ENCODE measurements at places on chromosomes 12 and 14. TPM values are rescaled to one million over a fixed set of nuclear protein-coding genes. Genes with fewer than 3 reads are reported as not detected.

DNA sequence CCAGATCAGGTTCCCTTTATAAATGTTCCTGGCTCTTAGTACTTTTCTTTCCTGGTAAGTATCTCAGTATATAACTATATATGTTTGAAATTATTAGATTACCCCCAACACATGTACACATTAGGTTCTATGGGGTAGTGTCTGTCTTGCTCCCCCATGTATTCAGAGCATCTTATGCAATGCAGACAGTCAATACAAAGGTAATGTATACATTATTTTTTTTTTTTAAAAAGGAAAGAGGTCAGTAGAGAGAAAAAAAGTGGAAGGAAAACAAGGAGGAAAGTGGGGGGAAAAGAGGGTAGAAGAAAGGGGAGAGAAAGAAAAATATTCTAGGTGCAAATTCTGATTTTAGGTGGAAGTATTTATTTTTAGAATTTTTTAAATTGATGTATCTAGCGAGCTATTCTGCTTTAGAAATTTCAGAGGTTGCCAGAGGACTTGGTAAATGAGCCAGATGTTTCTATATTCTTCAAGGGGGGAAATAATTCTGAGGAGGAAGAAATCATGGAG lies 157.9 kb downstream of the STXBP6 start:
- DNase-seq = no peak

The IL22 gene
- total RNA-seq = not detected

DNA sequence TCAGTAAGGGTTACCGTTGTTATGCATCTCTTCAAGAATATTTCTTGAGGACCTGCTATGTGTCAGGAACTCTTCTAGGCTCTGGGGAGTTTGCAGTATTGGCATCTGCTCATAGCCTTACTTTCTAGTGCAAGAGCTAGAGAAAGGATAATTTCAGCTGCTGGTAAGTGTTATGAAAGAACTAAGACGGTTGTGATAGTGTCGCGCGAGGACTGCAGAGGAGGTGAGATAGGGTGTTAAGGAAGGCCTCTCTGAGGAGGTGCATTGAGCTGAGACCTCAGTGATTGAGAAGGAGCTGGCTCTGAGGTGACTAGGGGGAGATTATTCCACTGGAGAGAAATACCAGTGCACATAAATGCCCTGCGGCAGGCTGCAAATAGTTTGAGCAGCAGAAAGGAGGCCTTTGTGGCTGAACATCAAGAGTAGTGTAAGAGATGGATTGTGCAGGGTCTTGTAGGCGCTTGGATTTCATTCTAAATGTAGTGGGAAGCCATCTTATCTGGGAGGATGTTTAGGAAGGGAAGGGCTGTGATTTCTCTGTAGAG lies 824 bp downstream of the DDX55 start:
- no peak for DNase-seq

The ZDHHC22 gene
- total RNA-seq = not detected

GRCh38 chr12:131836193-131836592 lies 8.0 kb downstream of the MMP17 start:
- DNase-seq = no peak

- no peak for DNase-seq
Observed at GRCh38 chr14:77908847-77909246, 108.9 kb downstream of the ADCK1 start.

The GLIPR1L1 gene
- total RNA-seq = 1.0 TPM

DNA sequence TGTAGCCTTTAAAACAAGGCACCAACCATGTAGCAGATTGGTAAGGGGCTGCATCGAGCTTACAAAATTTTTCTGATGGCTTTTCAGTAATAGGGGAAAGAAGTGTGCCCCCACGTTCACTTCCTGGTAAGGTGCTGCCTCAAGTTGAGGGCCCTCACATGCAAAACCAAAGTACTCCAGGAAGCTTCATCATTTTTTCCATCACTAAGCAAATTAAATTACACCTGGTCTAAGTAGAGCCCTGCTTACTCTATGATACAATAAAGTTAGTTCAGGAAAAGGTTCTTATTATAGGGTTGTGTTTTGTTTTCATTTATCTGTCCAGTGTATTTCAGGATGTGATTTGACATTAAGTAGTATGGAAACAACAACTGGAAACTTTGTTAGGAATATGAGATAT lies 15.0 kb upstream of the AKAP5 start:
- no peak for DNase-seq

- no peak for DNase-seq
Observed at GRCh38 chr14:74583689-74584434, 28.2 kb downstream of the LTBP2 start.

The PKP2 gene
- 28.0 TPM for total RNA-seq

DNA sequence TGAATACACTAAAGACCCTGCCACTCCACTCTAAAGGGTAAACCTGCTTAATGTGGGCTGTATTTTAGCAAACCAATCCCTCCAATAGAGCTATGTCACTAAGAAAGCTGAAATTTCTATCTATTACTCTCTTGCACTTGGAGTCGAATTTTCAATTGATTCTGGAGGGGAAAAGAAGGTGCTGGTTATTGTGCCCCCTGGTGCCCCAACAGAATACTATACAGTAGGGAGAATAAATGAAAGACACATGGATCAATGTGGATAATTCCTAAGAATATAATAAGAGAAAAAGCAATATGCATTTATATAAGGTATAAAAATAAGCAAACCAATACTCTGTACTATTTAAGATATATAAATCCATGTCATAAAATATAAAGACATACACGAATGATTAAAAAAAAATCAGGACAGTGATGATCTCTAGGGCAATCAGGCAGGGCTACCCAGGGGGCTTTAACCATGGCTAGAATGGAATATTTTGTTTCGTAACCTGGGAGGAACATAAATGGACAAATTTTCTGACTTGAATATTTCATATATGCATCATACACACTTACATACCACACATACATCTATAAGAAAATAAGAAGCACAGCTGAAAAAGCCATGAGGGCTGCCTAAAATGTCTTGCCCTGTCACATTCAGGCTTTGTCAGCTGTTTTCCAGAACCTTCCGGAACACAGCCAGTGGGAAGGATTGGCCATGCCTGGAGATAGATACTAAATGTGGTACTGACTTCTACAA lies 54.4 kb downstream of the EFCAB11 start:
- DNase-seq = no peak

- no peak for DNase-seq
Observed at GRCh38 chr14:89667983-89668382, 250.9 kb upstream of the FOXN3 start.

- DNase-seq = no peak
Observed at GRCh38 chr14:104085032-104085888, at the start of gene ASPG. Gene ASPG (plus strand): TSS chr14:104085700. CDS start chr14:104085771, 71 bp downstream.

The METTL1 gene
- 14.3 TPM for total RNA-seq

- no peak for DNase-seq
Observed at GRCh38 chr12:100243137-100243536, 23.7 kb downstream of the DEPDC4 start.

DNA sequence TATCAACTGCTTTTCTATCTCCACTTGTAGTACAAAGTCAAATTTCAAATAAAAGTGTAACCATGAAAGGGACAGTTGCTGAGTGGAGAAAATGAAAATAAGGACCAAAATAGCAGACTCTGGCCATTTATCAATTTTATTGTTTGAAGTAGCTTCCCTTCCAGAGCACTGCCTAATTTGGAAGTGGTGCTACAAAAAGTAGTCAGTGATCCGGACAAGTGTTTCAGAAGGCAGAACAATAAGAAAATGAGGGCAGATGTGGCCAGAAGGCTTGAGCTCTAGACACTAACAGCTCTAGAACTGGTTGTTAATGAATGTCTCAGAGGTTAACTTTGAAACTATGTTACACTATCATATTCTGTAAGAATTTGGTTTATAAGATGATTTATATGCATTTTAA lies 48.9 kb downstream of the ABCC9 start:
- no peak for DNase-seq

The RAB15 gene
- total RNA-seq = 17.5 TPM

- no peak for DNase-seq
Observed at GRCh38 chr12:63822352-63822751, 22.1 kb upstream of the SRGAP1 start.

- DNase-seq = no peak
Observed at GRCh38 chr12:104951759-104952509, 6.2 kb downstream of the SLC41A2 start.

GRCh38 chr12:66453844-66454243 lies 151.6 kb downstream of the HELB start:
- no peak for DNase-seq

The AICDA gene
- total RNA-seq = not detected

- DNase-seq = no peak
Observed at GRCh38 chr14:54597795-54598443, 31.0 kb downstream of the SAMD4A start.

DNA sequence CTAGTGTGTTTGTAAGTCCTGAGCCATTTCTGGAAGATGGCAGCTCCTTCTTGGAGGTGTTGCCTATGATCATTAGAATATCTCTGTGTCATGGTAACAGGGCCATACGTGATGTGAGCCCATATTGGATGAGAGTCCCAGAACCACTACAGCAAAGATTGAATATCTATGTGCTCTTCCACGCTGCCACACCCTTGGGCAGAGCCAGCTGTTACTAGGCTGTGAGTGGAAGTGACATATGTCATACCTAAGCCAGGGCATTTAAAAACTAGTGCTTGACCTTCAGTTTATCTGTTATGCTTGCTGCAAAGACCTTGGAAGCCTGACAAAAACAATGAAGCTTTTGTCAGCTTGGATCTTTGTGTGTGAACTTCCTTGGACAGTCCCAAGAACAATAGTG lies 495.1 kb upstream of the CCDC196 start:
- DNase-seq = no peak

GRCh38 chr14:20413744-20414082 lies 412 bp upstream of the TEP1 start:
- DNase-seq = no peak

- no peak for DNase-seq
Observed at GRCh38 chr12:124299628-124300388, 4.9 kb downstream of the RFLNA start.
